HCEC 1CT (cell line): ENCODE measurements at places on chromosomes 1 and 21.

DNA sequence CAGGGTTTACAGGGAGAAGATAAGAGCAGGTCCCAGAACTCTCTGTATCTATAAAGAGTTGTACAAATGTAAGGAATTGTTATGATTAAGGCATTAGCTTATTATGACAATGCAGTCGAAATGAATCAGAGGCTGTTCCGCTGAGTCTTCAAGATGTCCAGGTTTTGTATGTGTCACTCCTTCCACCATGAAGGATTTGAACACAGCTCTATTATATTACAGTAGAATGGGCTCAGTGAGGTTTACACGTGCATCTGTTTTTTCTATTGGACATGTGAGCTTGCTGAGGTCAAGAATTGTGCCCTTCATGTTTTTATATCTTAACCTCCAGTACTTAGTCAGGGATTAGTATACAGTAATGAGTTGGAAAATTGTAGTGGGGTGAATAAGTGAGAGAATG lies 86.3 kb downstream of the MPZL1 start:
- DNase-seq, result peak; percentile 79

DNA sequence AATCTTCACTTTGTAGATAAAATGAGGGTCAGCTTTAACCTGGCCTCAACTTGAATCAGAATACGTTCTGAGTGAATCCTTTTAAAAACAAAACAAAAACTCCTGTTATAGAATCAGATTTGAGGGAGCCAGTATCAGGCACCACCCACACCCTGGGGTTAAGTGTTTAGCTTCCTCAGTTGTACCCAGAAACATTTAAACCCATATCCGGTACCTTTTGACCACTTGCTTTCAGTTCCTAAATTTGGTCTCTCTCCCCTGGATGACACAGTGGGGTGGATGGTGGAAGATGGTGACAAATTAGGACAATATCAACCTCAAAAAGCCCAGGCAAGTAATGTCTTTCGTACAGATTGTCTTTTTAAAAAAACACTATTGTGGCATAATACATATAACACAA lies 10.4 kb downstream of the KLHDC7A start:
- DNase-seq, result no peak

- no peak for DNase-seq
These were observed 21.8 kb downstream of the RXRG start for GRCh38 chr1:165423136-165423535.

- peak; percentile 58 for DNase-seq
These were observed 121.7 kb downstream of the SMYD2 start for GRCh38 chr1:214402613-214403083.

DNA sequence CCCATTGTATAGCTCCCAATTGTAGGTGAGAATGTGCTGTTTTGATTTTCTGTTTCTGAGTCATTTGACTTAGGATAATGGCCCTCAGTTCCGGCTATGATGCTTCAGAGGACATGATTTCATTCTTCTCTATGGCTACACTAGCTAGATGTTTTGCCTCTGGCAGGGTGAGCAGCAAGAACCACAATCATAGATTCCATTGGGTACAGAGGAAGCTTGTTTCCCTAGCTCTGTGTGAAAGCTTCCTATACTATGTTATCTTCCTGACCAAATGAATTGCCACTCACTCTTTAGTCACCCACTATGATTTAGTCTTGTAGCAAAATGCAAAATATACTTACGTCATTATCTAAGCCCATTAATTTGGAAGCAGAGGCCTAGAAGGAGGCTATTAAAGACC lies 616.3 kb downstream of the PLA2G4A start:
- peak; percentile 16 for DNase-seq

- no peak for DNase-seq
These were observed 580.0 kb upstream of the RGS18 start for GRCh38 chr1:191578281-191578680.

DNA sequence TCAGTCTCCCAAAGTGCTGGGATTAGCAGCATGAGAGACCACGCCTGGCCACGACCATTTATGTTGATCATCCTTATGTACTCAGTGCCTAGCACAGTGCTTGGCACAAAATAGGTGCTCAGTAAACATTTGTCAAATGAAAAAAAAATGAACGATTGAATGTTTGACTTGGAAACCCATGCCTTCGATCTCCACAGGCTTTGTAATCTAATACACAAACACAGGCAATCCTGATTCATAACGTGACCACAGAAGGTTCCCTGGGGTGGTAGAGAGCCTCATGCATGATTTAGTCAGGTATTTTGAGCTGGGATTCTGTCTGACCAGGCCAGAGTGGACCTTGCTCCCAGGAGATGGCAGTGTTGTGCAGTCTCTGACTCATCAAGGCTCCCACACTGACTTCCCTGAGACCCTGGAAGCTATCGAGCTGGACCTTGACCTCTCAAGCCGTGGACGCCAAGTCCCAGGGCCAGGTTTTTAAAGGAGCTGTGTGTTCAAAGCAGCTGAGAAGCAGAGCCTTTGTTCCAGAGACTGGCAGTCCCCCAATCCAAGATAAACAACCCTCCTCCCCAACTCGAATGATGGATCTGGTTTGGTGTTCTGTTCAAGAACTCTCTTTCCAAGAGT lies 81.1 kb downstream of the PGM1 start:
- DNase-seq, result peak; percentile 85

GRCh38 chr1:216523449-216524190 lies 100.4 kb upstream of the USH2A start:
- DNase-seq, result peak; percentile 72

DNA sequence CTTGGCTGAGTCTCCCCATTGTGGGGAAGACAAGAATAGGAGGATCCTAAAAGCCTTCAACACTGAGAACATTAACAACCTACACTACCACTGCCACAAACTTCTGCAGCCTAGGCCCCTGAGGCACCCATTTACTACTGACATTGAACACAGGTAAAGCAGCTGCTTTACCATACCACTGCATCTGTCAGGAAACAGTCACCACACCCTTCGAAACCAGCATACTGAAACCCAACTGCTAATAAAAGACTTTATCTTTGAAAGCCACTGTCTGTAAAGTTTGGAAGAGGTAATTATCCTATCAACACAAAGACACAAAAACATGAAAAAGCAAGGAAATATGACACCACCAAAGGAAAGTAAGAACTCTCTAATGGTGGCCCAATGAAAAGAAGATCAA lies 7.4 kb downstream of the IFNAR1 start:
- no peak for DNase-seq

- no peak for DNase-seq
These were observed 395.4 kb downstream of the KIF26B start for GRCh38 chr1:245549996-245550719.

- no peak for DNase-seq
These were observed 42.7 kb upstream of the AJAP1 start for GRCh38 chr1:4611563-4612341.

GRCh38 chr1:180094705-180095295 lies 59.9 kb upstream of the QSOX1 start:
- DNase-seq, result no peak

DNA sequence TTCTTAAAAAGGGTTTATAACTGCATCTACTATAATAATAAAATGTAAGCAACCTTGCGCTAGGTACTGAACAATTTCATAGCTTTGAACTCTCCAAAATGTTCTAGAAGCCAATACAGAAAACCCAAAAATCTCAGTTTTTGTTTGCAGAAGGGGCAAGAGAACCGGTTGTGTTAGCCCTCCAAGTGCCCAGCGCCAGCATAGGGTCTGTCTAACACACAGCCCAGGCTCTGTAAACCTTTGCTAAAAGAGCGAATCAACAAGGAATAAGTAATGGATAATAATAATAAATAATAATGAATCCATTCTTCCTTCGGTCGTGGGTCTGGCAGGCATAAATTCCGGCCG lies 333 bp upstream of the CHAF1B start:
- DNase-seq, result no peak

GRCh38 chr1:197440715-197441114 lies 172.7 kb downstream of the CRB1 start:
- DNase-seq, result no peak

- no peak for DNase-seq
These were observed 66.1 kb upstream of the FAM3B start for GRCh38 chr21:41250519-41250918.

DNA sequence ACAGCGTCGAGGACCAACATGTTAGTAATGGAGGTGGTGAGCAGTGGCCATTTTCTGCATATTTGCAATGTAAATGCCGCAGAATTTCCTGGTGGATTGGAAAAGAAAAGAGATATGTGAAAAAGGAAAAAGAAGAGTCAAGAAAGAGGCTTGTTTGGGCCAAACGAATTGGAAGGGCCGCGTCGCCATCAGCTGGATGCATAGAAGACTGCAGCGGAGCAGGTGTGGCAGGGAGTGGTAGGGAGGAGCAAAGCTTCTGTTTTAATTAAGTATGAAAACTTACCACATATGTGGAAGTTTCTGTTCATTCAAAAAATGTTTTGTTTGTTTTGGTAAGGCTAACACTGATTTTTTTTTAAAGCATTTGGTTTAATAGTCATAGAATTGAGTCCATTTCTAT lies 690.7 kb downstream of the NCAM2 start:
- DNase-seq, result no peak

GRCh38 chr1:46412893-46413595 lies 18.9 kb downstream of the FAAH start:
- DNase-seq, result no peak

DNA sequence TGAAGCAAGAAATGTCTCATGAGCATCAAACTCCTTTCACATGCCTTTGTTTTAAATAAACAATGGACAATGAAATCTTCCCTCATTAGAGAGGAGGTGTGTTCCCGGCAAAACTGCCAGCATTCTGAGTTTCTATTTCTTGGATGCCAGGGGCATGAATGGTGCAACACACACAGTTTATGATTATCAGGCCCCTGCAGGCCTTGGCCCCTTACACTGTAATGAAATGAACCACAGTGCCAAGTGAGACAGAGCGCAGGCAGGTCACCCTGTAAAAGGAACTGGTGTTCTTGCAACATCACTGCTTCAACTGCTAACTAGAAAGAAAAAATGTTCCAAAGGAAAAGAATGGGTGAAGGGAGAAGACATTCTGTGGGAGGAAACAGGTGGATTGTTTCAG lies 3.8 kb upstream of the PIGC start:
- DNase-seq, result no peak

GRCh38 chr1:186289943-186290545 lies 85.0 kb downstream of the TPR start:
- no peak for DNase-seq

DNA sequence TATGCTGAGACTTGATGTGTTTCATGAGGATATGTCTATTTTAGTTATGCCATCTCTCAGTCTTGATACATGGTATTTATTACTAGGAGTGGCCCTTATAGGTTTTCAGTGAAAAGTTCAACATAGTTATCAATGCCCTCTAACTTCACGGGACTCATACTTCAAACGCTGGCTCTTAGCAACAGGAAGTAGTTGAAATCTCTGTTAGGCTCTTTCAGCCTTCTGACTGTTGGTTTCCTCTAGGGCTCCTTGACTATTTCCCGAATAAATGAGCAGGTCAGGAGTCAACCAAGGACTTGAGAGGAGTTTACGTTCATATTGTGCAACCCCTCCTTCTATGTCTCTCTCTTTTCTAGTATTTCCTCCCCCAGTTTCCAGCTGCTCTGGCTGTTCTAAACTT lies 141.8 kb downstream of the RGS7 start:
- peak; percentile 9 for DNase-seq

DNA sequence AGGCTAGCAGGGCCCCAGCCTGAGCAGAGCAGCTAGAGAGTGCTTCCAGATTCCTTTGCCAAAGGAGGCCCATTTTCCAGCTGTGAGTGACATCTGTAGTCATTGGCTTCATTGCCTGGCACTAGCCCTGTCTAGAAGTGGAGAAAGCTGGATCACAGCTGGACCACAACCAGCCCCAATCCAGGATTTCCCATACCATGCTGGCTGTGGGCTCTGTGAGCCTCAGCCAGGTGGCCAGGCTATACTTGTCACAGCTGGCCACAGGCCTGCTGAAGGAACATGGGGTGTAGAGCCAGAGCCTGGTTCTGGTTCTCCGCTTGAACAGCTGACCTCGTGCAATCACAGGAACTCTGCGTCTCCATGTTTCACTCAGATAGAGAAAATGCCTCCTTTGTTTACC lies 36.6 kb downstream of the RIMKLA start:
- DNase-seq, result no peak

DNA sequence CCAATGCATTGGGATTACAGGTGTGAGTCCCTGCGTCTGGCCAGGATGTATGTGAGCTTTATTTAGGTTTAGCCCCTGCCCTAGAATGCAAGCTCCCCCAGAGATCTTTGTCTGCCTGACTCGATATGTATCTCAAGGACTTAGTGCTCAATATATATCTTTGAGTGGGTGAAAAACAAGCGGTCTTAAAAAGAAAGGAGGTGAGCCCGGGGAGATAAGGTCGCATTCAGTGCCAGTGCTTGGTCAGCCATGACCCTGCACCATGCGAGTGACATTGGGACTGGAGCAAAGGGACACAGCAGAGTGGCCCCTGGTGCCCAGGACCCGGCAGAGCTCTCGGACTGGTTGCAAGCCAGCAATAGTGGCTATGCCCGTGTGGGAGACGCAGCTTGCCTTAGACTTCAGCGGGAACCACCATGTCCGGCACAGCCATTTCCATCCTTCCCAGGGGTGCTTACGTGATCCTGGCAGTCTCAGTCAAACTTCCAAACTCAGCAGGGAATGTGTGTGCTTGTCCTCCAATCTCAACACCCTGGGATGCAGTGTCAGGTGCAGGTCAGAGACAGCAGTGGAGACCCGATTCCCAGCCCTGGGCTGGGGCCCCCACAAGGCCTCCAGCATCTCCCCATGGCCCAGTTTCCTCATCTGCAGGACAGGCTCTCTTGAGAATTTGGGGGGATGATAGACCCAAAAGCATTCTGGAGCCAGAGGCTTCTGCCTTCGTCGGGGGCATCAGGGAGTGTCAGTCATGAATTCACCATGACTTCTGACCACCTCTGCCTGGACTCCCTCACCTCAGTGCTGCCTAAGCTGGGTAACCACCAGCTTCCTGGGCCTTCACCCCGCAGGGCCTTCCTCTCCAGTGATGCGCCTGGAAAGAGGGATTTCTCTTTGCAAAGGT lies 1.8 kb downstream of the MX2 start:
- DNase-seq, result no peak

DNA sequence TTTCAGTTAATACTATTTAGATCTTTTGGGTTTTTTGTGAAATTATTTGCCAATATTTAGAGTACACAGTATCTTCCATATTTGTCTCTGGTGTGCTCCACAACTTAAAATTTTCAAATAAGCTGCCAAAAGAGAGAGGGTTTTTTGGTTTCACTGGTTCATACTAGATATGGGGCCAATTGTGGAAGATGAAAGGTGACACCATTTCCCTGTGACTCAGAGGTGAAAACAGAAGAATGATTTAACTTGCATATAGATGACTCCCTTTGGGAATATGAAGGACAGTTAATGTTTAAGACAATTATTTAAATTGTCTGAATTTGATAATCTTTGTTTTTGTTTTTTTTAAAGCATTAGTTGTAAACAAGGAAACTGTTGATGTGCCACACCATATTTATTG lies 37.5 kb downstream of the IVNS1ABP start:
- DNase-seq, result peak; percentile 47

GRCh38 chr21:36697060-36697850 lies 1.7 kb upstream of the SIM2 start:
- no peak for DNase-seq

GRCh38 chr1:165383067-165383466 lies 26.6 kb upstream of the LMX1A start:
- DNase-seq, result peak; percentile 33

- DNase-seq, result no peak
These were observed 112.2 kb downstream of the RYR2 start for GRCh38 chr1:237154157-237154556.

- peak; percentile 76 for DNase-seq
These were observed 1.7 kb upstream of the ZBTB7B start for GRCh38 chr1:155000726-155001424.
